ENCODE measurements at places on chromosomes 7 and 10. TPM values are rescaled to one million over a fixed set of nuclear protein-coding genes. Genes with fewer than 3 reads are reported as not detected.

TAC1 gene
- 0.55 TPM for total RNA-seq

DENND2A gene
- total RNA-seq = not detected

TAF3 gene
- 22.5 TPM for total RNA-seq

CALML3 gene
- not detected for total RNA-seq

BICC1 gene
- total RNA-seq = not detected

All from CD8-positive, alpha-beta memory T cell (primary cell).